Cortex of kidney (tissue), 1 donor: ENCODE measurements at places on chromosomes 7 and 10.

DNA sequence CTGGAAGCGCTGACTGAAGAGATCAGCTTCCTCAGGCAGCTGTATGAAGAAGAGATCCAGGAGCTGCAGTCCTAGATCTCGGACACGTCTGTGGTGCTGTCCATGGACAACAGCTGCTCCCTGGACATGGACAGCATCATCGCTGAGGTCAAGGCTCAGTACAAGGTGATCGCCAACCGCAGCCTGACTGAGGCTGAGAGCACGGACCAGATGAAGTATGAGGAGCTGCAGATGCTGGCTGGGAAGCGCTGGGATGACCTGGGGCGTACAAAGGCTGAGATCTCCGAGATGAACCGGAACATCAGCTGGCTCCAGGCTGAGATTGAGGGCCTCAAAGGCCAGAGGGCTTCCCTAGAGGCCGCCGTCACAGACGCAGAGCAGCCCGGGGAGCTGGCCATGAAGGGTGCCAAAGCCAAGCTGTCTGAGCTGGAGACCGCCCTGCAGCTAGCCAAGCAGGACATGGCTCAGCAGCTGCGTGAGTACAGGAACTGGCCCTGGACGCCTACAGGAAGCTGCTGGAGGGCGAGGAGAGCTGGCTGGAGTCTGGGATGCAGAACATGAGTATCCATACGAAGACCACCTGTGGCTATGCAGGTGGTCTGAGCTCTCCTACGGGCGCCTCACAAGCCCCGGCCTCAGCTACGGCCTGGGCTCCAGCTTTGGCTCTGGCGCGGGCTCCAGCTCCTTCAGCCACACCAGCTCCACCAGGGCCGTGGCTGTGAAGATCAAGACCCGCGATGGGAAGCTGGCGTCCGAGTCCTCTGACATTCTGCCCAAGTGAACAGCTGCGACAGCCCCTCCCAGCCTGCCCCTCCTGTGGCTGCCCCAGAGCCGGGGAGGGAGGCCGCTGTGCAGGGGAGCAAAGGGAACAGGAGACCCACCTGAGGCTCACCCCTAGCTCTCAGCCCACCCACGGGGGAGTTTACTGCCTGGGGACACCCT, 24.9 kb upstream of the AMPH start:
- DNase-seq, result no peak

DNA sequence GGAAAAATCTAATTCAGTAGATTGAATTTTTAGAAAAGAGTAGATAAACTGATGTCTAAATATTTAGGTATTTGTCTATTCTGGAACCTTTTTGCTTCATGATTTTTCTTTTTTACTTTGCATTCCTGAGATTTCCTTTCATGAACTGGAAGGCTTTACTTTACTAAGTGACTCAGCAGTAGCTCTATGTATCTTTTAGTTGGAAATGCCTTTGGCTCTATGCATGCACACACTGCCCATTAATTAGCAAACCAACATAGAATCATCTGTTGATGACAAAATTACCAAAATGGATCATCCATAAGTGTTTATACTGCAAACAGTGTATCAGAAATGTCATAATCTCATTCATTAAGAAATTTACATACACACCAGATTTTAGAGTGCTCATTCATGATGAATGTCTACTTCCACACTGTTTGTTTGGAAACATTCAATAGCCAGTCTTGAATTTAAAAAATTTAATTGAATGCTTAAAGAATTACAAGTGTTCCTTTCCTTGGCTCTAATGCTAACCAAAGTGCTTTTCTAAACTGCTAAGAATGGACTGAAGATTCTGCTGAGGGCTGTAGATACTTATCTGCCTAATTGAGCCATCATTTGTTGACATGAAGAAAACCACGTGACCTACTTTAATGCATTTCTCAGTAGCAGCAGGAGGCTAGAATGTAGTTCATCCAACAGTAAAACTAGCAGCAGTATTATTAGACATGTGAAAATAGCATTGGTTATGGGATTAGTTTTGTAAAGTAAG, 282.0 kb downstream of the ADK start:
- no peak for DNase-seq

GRCh38 chr7:155685791-155686160, 41.3 kb downstream of the RBM33 start:
- no peak for DNase-seq

DNA sequence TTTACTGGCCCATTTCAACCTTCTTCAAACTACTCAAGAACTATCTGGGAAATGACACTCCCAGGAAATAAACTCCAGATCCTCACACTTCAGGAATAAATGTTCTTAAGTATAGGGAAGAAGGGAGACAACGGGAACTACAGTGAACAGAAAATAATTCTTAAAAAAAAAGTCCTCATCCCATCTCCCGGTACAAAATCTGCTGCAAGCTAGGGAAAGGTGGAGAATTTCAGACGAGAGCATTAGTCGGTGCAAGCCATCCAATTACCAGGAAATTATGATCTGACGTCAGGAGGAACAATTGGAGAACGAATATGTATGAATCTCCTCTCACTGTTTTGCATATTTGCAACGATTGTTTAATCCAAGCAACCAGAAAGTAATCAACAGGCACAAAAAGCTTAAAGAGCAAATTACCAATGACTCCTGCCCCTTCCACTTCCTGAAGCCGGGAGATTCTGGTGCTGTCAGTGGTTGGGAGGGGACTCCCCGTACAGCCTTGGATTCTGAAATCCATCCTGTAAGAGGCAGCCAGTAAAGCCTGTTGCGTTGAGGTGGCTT, 15.1 kb upstream of the GATA3 start:
- DNase-seq, result no peak

DNA sequence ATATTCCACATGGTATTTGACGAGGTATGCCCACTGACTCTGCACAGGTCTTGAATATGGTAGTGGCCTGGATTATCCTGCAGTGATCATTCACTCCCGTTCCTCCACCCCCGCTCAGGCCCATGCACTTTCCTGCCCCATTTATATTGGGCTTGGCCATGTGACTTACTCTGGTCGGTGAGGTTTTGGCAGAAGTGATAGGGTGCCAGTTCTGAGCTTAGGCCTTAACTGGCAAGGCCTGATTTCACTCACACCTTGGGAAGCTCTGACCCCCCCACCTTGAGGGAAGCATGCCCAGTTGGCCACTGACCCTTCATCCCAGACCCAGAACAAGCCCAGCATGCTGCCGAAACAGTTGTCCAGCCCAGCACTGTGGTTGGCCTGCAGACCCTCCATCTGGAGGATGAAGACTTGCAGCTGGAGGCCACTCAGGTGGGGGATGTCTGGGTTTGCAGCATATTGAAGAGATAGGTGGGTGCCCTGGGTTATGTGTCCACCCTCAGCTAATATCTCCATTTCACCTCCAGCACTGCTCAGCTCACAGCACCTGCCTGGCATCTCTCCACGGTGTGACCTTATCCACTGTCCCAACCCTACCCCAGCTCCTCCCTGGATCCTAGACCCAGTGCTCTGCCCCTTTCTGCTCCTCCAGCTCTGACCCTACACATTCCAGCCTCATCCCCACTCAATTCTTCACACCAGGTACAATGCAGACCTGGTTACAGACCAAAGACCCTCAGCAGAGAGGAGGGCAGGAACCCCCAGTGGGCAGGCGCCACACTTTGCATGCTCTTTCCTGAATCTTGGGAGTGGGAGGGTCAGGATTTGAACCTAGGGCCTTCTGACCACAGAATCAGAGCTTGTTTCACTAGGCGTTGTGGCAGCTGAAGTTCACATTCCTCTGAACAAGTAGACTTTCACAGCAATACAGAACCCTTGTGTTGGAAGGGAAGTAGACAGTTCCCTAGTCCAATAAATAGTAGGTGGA, 138.1 kb upstream of the CHST15 start:
- DNase-seq, result no peak
